ENCODE measurements at places on chromosomes 3 and 15. TPM values are rescaled to one million over a fixed set of nuclear protein-coding genes. Genes with fewer than 3 reads are reported as not detected.

The STRIT1 gene
- total RNA-seq: not detected

The PPP1R14D gene
- not detected for total RNA-seq

The BCHE gene
- total RNA-seq: not detected

- H3K36me3 ChIP-seq: no peaks in the 10 kb centered on the region
- peaks cover 65% of the 10 kb centered on the region for H3K27me3 ChIP-seq
- no peak overlapping the region for H3K27ac ChIP-seq
- no peak for DNase-seq
Measured at GRCh38 chr15:73681856-73682599, 2.2 kb upstream of the CD276 start.

GRCh38 chr3:76873532-76874242 is 166.2 kb upstream of the ROBO2 start:
- no peaks in the 10 kb centered on the region for H3K27me3 ChIP-seq
- H3K36me3 ChIP-seq: no peaks in the 10 kb centered on the region
- no peaks in the 10 kb centered on the region for H3K4me1 ChIP-seq
- no peak overlapping the region for H3K4me3 ChIP-seq
- DNase-seq: no peak

GRCh38 chr3:124174476-124174875 is 182.6 kb upstream of the ROPN1 start:
- no peaks in the 10 kb centered on the region for H3K36me3 ChIP-seq
- no peak overlapping the region for H3K27ac ChIP-seq
- peaks cover 1% of the 10 kb centered on the region for H3K4me1 ChIP-seq
- H3K4me3 ChIP-seq: no peak overlapping the region
- peaks cover 4% of the 10 kb centered on the region for H3K27me3 ChIP-seq

GRCh38 chr15:91776104-91776503 is 77.4 kb upstream of the SLCO3A1 start:
- H3K4me3 ChIP-seq: no peak overlapping the region
- no peak for DNase-seq
- H3K27me3 ChIP-seq: peaks cover 28% of the 10 kb centered on the region

- peaks cover 43% of the 10 kb centered on the region for H3K4me1 ChIP-seq
- no peak overlapping the region for H3K4me3 ChIP-seq
- no peak for DNase-seq
- H3K36me3 ChIP-seq: peaks cover 20% of the 10 kb centered on the region
- H3K27me3 ChIP-seq: no peaks in the 10 kb centered on the region
Measured at GRCh38 chr3:18648159-18648558, 223.0 kb upstream of the SATB1 start.

- peaks cover 26% of the 10 kb centered on the region for H3K4me1 ChIP-seq
- H3K27me3 ChIP-seq: no peaks in the 10 kb centered on the region
- H3K36me3 ChIP-seq: peaks cover 3% of the 10 kb centered on the region
- H3K4me3 ChIP-seq: peak within 1 kb of the TSS; percentile 95
- H3K27ac ChIP-seq: peak within 1 kb of the TSS; percentile 99
Measured at GRCh38 chr15:75451674-75452363, at the start of gene SIN3A. Gene SIN3A, minus strand, starts transcription at chr15:75451690. Its CDS starts 21,315 bp downstream, at chr15:75430375.

DNA sequence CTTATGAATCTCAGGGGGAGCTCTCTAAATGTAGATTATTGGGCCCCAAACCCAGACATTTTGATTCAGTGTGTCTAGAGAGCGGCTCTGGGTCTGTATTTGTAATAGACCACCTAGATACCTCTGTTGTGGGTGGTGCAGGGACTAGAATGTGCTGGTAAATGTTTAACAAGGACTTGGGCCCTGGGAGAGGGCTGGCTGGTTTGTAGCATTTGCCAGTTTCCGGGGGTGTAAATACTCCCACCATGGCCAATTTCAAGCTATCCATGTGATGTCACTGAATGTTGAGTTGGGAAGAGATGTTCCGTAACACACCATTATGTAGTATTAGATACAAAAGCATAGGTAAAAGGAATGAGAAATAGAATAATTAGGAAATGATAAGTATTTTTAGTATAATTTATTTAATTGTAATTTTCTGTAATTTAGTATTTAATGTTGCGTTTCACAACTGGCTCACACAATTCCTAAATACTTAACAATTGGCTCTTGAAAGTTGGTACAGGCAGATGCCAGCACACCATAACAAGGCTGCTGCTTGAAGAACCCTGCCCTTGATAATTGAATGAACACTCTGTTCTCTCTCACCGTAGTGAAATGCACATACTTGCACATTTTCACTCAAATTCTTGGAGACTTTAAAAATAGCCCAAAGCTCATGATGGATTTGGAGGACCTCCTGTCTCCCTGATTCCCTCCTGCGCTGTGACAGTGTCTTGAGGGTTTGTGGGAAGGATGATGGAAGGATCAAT is 359.2 kb upstream of the PROK2 start:
- no peaks in the 10 kb centered on the region for H3K27me3 ChIP-seq
- DNase-seq: no peak
- no peak overlapping the region for H3K4me3 ChIP-seq
- H3K36me3 ChIP-seq: peaks cover 6% of the 10 kb centered on the region

Data from activated naive CD8-positive, alpha-beta T cell treated with anti-CD3 and anti-CD28 coated beads, Interleukin-2, amount 10 ng/mL, durations not matched to agents 7 days and 5 days (primary cell).